ENCODE measurements at places on chromosomes 1 and 21.

DNA sequence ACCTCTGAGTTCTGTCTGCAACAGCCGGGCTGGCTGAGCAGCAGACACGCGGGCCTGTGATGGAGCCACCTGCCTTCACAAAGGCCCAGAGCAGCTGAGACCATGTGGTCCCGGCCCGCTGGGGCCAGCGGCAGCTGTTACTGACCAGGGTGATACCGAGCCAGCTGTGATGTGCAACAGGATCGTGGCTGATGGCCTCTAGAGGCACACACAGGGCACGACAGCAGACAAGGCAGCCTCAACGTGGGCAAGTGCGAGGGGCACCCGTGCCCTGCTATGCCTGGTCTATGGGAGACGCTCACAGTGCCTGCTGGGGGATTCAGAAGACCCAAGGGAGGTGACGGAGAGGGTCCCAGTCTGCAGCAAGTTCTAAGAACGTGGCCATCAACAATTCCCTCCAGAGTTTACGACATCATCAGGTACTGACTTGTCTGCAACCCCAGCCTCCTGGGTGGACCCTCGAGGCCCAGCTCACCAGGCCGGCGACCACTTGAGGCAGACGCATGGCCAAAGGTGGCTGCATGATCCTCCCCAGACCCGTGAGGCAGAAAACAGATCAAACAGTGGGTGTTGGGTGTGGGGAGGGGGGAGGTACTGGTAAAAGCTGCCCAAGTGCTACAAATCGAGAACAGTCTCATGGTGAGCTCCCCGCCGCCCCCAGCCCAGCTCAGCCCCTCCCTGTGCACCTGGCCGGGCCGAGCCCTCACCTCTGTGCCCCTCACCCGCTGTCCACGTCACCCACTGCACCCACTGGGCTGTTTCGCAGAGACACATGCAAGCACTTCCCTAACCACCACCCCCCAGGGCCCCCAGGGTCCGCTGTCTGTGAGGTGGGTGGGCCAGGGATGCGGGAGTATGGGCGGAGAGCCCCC lies 6.0 kb downstream of the POFUT2 start:
- no peak for DNase-seq

- DNase-seq: no peak
Observed at GRCh38 chr1:28340221-28340974, 11.6 kb downstream of the MED18 start.

DNA sequence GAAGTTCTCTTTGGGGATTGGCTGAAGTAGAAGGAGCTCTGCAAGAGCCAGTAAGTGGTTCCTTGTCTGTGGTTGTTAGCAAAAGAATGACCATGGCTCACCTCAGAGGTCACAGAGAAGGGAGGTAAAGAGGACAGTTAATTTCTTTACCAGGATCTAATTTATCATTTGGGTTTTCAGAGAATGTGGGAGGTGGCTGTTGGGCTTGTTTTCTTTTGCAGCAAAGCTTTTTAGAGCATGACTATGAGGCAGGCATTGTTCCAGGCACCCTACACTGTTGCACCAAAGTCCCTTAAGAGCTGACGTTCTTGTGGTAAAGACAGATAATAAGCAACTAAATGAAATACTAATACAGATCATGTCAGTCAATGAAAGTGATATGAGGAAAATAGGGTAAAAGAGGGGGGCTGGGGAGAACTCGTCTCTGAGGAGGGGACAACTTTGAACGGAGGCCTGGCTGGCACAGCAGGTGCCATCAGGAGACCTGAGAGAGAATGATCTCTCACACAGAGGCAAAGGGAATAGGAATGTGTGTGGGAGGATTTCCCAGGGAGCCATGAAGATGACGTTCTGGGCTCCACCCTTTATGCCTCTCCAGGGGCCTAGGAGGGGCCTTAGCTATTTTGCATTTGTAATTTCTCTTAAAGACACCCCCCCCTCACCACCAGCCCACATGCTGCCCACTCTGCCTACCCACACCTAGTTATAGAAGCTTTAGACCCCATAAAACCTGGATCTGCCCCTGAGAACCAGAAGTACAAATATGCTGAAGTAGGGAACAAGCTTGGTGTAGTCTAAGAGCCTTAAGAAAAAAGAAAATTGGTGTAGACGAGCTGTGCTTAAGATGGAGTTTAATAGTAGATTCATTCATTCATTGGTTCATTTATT lies 177.5 kb downstream of the ROR1 start:
- DNase-seq: no peak

DNA sequence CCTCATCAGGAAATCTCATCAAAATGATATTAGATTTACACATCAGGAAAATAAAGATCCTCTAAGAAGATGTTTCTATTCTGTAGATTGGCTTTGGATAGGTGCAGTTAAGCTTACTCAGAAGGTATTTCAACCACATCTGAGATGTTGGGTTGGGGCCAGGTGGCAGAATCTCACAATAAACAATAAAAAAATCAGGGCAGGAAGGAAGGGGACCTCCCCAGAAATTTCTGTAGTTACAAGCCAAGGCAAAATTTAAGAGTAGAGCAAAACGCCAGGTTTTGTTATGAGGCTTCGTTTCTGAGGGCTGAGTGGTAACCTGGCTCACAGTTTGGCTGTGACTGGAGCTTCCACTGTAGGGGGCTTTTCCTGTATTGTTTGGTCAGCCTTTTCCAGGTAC lies 84.8 kb downstream of the HUNK start:
- DNase-seq: no peak

- DNase-seq: peak; percentile 59
Observed at GRCh38 chr1:47849005-47849521, 148.1 kb downstream of the TRABD2B start.

GRCh38 chr1:66943361-66943969 lies 18.7 kb downstream of the MIER1 start:
- no peak for DNase-seq
